ENCODE measurements at places on chromosomes 16 and 17.

GRCh38 chr16:8866884-8867215 lies 2.0 kb downstream of the CARHSP1 start:
- DNase-seq = no peak

DNA sequence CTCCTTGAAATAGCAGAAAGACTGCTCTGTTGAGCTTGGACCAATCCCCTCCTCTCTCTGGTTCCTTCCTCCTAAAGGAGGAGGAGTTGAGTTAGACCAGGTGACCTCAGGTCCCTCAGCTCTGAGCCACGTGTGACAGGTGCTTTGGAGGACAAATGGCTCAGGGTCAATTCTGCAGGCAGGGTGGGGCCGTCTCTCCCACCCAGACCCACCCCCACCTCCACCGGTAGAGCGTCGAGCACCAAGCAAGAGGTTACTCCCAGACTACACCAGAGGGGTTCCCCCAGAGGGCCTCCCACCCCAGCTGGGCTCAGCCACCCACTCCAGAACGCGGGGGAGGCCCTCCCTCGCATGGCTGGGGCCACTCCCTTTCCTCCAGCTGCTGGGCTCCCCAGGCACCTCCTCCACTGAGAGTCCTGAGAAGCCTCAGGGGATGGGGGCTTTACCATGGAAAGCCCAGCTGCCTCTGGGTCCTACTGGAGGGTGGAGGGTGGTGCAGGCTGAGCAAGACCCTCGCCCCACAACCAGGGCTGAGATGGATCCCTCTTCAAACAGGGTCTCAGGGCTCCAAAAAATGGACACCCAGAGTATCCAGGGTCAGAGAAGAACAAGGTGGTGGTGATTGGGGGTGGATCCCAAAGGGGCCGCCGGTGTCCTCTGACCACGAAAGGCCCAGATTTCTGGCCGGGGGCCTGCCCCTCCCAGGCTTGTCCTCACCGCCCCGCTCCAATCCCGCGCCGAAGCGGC lies 7.6 kb downstream of the MYO1C start:
- DNase-seq = peak; percentile 33

DNA sequence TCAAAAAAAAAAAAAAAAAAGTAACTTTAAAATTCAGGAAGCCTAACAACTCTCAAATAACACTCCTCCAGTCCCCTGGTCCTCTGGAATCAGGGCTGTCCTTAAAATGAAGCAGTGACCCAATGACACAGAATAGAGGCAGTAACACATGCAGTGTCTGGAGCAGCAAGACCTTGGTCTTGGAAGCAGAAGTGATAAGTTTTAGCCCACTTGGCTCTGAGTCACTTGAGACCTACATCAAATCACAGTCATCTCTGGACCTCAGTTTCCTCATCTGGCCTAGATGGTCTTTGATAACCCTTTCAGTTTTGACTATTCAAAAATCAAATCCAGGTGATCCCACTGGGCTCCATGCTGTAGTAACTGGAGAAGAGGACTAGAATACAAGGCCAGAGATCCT lies 39.0 kb downstream of the LYRM1 start:
- no peak for DNase-seq

DNA sequence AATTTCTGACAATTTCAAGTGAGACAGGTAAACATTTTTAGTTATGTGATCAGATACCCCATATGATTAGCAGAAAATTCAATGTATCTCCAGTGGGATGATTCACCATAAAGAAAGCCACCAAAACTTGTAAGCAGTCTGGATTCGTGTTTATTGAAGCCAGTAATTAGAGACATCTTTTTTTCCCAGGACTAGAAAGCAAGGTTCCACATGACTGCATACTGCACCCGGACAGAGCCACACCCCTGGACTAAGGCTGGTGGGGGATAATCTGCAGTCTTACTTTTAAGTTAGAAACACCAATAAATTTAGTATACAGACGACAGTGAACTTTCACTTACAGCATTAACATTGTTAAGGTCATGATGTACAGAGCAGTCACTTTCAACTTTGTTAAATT lies 24.2 kb upstream of the CMTM4 start:
- DNase-seq = no peak

GRCh38 chr17:80045703-80046102 lies 9.3 kb downstream of the CCDC40 start:
- no peak for DNase-seq

GRCh38 chr17:3911271-3912053 lies 4.8 kb downstream of the P2RX1 start:
- DNase-seq = no peak

- no peak for DNase-seq
These were observed at the start of gene KRTAP16-1 for GRCh38 chr17:41308918-41309359. TSS of gene KRTAP16-1 (minus strand) at chr17:41309309. CDS start at chr17:41309253, 56 bp downstream.

- no peak for DNase-seq
These were observed 562 bp downstream of the ZC3H7A start for GRCh38 chr16:11796227-11797165.

- no peak for DNase-seq
These were observed 83.4 kb upstream of the GSE1 start for GRCh38 chr16:85529489-85530369.

DNA sequence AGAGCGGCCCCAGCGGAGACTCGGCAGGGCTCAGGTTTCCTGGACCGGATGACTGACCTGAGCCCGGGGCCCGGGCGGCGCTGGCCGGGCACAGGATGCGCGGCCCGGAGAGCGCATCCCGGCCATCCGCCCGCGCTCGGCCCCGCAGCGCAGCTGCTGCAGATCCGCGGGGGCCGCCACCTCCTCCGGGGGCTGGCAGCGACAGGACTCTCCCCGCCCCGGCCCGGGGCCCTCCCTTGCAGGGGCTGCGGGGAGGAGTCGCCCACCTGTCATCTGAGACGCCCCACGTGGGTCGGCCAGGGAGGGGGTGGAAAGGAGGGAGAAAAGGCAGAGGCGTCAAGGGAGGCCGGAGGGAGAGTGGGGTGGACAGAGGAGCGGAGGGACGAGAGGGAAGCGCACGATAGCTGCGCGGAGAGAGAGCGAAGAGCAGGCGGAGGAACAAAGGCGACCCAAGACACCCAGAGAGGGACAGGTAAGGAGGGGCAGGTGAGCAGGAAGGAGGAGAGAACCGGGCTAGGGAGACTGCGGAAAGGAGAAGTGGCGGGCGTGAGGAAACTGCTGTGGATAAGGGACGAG lies 471 bp upstream of the PRKAR1A start:
- peak; percentile 35 for DNase-seq

- DNase-seq = no peak
These were observed at the start of gene CPNE7 for GRCh38 chr16:89575247-89576152. TSS of gene CPNE7 (plus strand) at chr16:89575758. CDS start at chr16:89575898, 140 bp downstream.

DNA sequence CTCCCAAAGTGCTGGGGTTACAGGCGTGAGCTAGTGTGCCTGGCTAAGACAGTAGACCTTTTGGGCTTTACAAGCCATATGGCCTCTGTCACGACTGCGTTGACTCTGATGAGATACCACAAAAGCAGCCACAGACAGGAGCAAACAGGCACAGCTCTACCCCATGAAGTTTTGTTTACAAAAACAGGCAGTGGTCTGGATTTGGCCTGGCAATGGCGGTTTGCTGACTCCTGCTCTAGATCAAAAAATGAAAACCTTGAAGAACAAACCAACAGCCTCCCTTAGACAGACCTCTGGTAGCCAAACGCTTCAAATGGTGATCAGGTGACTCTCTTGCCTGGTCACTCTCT lies 20.7 kb downstream of the SLC43A2 start:
- no peak for DNase-seq

GRCh38 chr17:20896153-20896649 lies 146.6 kb downstream of the USP22 start:
- DNase-seq = no peak

GRCh38 chr17:78694805-78695531 lies 87.1 kb downstream of the CYTH1 start:
- no peak for DNase-seq

DNA sequence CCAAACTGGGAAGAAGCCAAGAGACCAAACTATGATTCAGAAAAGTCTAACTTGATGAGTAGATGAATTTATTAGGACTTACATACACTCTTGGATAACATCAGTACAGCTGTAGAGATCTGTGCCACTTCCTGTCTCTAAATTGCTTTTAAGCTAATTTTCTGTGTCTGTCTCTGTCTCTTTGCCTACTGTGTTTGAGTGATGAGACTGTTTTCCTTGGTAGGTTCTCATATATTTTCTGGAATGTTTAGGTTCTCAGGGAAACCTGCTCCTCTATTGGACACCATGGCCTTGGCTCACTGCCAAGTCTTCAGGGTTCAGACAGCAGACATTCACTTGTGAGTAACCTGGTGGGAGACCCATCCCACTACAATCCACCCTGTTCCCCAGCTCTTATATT lies 103.5 kb upstream of the KIF2B start:
- DNase-seq = no peak

DNA sequence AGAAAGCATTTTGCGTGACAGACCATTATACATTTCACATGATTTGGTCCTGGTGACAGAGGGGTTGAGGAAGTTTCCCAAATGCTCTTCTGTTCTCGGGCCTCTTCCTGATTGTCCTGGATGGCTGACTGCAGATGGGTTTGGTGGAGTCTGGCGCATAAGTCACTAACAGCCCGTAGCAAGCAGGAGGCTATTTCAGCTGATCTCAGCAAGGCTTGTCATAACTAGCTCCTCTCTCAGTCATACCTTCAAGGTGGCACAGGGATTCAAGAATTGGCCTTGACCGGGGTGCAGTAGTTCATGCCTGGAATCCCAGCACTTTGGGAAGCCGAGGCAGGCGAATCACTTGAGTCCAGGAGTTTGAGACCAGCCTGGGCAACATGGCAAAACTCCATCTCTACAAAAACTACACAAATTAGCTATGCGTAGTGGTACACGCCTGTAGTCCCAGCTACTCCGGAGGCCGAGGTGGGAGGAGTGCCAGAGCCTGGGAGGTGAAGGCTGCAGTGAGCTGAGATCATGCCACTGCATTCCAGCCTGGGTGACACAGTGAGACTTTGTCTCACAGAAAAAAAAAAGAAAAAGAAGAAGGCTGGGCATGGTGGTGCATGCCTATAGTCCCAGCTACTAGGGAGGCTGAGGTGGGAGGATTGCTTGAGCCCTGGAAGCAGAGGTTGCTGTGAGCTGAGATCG lies 68.9 kb upstream of the HAS3 start:
- DNase-seq = no peak

DNA sequence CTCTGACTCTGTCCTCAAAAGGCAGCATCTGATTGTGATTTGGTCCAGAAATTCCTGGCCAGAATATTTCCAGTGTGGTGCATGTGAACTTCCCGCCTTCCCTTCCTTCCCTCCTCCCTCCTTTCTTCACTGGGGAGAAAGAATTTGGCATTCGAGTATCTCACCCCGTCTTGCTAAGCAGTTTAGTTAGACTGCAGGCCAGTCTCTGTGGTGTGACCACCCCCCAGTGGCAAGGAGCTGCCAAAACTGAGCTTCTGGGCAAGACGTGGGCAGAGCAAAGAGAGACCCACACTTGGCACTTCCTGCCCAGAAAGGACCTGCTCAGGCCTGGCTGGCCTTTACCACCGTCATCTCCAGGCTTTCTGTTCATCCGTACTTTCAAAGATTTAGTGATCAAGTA lies 36.4 kb downstream of the SNX20 start:
- no peak for DNase-seq

- no peak for DNase-seq
These were observed 1044.6 kb downstream of the CDH11 start for GRCh38 chr16:64077242-64077641.

GRCh38 chr17:50051082-50051576 lies 4.8 kb upstream of the ITGA3 start:
- peak; percentile 27 for DNase-seq

GRCh38 chr17:38886643-38887010 lies 16.8 kb downstream of the LASP1 start:
- DNase-seq = no peak

- no peak for DNase-seq
These were observed 26.4 kb upstream of the BEAN1 start for GRCh38 chr16:66400503-66401380.

DNA sequence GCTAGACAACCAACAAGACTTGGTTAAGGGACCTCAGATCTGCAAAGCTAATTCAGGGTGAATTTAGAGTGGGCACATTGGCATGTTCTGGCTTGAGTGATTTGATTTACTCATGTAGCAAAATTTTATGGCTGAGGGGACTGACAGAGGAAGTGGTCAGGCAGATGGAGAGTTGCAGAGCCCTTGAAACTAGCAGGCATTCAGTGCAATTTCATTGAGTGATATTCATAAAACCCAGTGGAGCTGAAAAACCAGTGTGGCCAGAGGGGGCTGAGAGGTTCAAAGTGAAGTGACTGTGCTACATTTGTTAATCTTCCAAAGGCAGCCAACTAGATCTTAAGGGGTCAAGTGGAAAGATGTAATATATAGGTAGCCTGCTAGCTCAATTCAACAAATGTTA lies 2.2 kb upstream of the TMEM94 start:
- DNase-seq = no peak

- no peak for DNase-seq
These were observed 37.9 kb upstream of the SMIM36 start for GRCh38 chr17:55549140-55549539.

GRCh38 chr16:47734987-47735594 lies 274.0 kb downstream of the PHKB start:
- no peak for DNase-seq

DNA sequence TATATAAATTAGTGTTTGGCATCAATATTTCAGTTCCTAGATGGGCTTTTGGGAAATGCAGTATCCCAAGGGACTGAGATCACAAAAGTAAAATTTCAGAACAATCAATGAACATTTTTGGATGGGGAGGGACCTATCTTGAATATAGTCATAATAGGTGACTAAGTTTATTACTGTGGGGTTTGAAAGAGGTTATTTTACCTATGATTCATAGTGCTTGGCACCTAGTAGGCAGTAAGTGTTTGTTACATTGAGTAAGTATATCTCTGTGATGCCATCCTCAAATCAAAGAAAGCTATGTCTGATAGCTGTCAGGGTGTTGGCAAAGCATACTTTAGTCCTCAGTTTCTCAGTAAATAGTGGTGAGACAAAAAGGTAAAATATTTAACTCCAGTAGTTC lies 36.9 kb downstream of the ZNF207 start:
- no peak for DNase-seq

DNA sequence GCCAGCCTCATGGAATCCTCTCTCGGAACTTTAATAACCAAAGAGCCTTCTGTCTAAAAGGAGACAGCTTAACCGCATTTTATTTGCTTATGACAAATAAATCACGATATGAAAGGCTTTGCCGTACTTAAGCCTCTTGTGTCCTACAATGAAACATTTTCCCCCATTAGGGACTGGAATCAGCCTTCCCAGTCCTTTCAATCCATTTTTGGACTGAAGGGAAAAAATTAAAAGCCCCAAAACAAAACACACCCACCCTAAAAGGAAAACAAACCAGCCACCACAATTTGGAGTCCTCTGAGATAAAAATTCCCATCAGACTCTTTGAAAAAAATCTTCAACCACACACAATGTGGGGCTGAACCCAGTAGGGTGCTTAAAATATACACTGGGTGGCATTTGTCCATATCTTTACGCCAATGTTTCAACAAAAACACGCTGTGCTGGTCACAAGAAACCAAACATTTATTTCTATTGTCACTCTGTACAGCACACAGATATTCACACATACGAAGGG lies 3.0 kb downstream of the HOXB4 start:
- DNase-seq = no peak

GRCh38 chr17:39669897-39670735 lies 1.9 kb downstream of the PNMT start:
- no peak for DNase-seq
